ENCODE measurements at places on chromosomes 4 and X. TPM values are rescaled to one million over a fixed set of nuclear protein-coding genes. Genes with fewer than 3 reads are reported as not detected.

Gene ETDB
- not detected for total RNA-seq

Gene SETD7
- 45.7 TPM for total RNA-seq

Gene PPEF2
- total RNA-seq: not detected

Gene RAB39B
- total RNA-seq: 0.73 TPM

Gene SPIN4
- total RNA-seq: 5.4 TPM

Gene F8A1
- 57.7 TPM for total RNA-seq

Gene PABPC1L2A
- not detected for total RNA-seq
